Gastroesophageal sphincter (tissue), 4 donors: ENCODE measurements at places on chromosomes 7 and 10. TPM values are rescaled to one million over a fixed set of nuclear protein-coding genes. Genes with fewer than 3 reads are reported as not detected.

The PPA1 gene
- 91.4 TPM for total RNA-seq

The PFKP gene
- 114 TPM for total RNA-seq

The PRF1 gene
- 2.0 TPM for total RNA-seq

The CARD11 gene
- 0.62 TPM for total RNA-seq

The INHBA gene
- total RNA-seq: 44.8 TPM

The ABHD11 gene
- 6.5 TPM for total RNA-seq

The LHFPL3 gene
- total RNA-seq: not detected
